Activated naive CD4-positive, alpha-beta T cell (primary cell): ENCODE measurements at places on chromosomes 16 and 17.
A peak's percentile ranks its signal among the peaks of the same experiment; 100 is the strongest.

DNA sequence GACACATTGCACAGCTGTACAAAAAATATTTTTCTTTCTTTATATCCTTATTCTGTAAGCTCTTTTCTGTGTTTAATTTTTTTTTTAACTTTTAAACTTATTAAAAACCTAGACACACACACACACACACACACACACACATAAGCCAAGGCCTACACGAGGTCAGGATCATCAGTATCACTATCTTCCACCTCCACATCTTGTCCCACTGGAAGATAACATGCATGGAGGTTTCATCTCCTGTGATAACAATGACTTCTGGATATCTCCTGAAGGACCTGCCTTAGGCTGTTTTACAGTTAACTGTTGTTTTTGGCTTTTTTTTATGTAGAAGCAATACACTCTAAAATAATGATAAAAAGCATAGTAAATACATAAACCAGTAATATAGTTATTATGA, 71.2 kb downstream of the TNRC6C start:
- no peak for DNase-seq

GRCh38 chr17:57607553-57608120, 137.5 kb downstream of the CCDC182 start:
- DNase-seq, result no peak

DNA sequence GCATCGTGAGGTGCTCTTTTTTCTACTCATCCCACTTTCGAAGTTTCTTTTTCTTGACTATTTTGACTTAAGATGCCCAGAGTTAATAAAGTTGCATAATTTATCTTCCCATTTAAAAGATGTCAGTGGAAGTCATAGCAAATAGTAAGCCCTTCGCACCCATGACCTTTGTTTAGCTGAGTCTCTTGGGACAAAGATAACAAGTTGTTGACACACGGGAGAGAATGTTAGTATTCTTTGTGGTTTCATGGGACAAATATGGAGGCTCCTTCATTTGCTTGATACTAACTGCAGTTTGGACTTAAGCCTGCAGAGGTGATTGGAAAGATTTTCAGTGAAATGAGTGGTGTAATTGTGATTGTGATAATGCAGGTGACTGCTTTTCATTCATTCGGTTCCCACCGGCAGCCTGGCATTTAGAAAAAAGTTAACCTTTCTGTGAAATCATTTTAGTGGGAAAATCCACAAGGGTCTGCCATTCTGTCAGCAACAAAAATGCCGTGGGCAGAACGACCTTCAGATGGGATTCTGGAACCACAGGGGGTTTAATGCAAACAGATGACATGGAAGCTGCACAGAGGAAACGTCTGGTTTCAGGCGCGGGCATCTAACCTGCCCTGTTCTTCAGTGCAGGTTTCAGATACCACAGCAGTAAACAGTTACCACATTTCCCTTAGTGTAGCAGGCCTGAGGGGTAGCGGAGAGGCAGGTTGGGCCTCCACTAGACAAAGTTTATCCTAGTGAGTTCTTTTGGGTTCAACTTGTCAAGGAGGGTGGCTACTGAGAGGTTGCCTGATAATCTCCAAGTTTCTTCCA, 123.0 kb downstream of the RPTOR start:
- DNase-seq, result no peak

DNA sequence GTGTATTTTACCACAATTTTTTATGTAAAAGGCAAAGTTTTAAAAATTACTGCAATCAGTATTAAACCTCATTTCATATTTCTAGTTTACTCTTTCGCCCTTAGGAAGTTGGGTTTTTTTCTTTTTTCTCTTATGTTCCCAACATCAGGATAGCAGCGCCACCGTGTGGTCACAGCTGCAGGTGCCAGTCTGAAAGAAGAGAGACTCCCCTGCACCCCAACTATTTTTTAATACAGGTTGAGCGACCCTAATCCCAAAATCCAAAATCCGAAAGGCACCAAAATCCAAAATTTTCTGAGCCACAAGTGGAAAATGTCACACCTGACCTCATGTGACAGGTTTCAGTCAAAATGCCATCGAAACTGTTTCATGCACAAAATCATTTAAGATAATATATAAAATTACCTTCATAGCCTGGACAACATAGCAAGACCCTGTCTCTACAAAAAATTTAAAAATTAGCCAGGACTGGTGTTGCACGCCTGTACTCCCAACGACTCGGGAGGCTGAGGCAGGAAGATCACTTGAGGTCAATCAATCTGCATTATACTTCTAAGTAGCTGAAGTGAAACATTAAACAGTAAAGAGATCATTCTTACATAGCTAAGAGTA, 21.8 kb upstream of the ASGR2 start:
- peak; percentile 75 for DNase-seq

DNA sequence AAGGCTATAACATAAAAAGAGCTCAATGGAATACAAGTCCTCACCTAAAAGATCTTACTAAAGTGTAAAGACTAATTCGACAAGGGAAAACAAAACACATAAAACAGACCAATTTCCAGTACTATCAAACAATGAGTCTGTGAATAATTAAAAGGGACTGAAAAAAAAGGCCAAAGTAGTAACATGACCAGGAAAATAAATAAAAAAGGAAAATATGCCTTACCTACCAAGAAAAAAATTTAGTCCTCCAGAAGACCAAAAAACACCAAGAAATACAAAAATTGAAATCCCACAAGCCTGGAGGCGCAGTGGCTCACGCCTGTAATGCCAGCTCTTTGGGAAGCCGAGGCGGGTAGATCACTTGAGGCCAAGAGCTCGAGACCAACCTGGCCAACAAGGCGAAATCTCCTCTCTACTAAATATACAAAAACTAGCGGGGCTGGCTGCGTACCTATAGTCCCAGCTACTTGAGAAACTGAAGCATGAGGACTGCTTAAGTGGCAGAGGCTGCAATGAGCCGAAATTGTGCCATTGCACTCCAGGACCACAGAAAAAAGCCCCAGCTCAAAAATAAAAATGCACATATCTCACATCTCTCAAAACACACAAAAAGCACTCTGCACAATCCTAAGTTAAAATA, 60.8 kb downstream of the TEX14 start:
- DNase-seq, result no peak

GRCh38 chr16:49876716-49877129, 20.8 kb upstream of the ZNF423 start:
- no peak for DNase-seq

DNA sequence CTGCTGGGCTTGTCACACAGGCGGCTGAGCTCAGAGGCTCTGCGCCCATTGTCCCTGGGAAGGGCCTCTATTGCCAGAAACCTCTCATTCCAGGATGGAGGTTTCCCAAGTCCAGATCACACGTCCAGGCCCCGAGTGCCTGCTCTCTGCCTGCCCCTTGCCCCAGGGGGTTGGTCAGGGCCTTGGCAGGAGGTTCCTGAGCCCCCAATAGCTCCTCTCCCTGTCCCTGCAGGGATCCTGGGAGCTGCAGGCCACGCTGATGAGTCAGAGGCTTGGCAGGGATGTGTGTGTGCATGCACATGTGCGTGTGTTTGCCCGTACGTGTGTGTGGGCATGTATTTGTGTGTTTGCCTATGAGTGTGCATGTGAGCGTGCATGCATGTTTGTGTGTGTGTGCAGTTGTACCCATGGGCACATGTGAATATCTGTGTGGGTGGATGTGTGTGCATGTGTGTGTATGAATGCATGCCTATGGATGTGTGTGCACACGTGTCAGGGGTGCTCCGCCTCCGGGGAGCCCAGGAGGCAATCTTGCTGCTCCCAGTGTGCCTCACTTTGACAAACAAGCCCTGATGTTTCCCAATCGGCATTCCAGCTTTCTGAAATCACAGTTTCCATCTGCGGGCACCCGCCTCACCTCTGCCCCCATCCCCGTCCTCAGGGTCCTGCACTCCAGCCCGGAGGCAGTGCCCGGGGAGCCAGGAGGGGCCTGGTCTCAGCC, 98.4 kb upstream of the GSE1 start:
- DNase-seq, result no peak

DNA sequence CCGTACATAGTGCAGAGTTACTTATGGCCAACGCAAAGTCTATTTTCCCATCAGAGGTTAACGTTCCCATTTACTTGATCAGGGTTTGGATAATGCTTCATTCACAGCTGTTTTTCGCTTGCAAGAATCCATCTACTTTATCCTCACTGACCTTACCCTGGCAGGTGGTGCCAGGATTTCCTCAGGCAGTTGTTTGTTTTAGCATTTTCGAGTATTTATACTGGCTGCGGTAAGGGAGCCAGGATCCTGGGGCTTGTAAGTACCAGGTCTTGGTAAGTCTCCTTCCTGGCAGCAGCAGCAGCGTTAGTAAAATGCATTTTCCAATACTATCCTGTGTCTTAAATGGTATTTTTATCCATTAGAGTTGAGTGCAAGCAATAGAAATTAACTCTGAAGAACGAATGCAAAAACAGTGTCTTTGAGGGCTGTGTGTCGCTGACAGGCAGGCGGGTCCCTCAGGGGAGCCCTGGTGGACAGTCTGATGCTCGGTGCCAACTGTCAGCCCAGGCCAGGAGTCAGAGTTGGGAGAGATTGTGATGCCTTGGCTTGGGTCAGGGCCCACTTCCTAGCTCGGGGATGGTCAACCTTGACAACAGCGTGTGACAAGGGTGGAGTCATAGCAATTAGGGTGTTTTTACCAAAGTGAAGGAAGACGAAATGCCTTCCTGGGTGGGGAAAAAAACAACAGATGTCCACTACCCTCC, 92.4 kb upstream of the HSBP1 start:
- DNase-seq, result no peak

- DNase-seq, result no peak
These were observed 36.8 kb downstream of the ADCY7 start for GRCh38 chr16:50303041-50303604.

DNA sequence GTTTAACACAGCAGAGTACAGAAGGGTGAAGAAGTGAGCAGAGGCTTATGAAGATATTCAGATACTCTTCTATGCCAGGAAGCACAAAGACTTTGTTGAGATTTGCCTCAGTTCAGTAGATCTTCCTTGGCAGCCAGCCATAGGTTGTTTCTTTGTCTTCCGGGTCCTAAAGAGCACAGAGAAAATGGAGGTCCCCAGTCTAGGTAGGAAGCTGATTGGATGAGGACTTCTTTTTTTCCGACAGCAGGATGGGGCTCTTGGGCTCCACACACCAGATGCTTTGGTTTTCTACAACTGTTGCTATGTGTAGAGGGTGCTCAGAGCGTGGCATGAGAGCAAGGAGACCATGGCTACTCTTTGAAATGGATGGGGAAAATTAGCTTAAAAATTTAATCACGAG, 8.3 kb upstream of the CDC6 start:
- no peak for DNase-seq

DNA sequence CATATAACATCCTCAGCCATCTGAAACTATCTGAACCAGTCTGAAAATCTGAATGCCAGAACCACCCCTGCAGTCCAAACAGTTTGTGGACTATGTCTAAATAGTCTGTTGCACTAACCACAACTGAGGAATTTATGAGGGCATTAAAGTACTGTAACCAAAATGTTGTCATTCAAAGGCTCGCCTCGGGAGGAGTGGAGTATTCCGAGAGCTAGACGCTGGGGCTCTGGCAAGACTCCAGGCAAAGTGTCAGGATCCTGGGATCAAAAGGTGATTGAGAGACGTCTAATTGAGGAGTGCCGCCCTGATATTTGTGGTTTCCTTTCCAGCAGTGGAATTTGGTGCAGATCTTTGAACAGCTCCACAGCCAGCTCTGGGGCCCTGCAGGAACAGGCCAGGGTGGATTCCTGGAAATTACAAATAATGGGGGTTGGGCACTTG, 142.9 kb upstream of the MYOCD start:
- DNase-seq, result no peak

GRCh38 chr17:6713130-6713917, at the start of gene SLC13A5:
SLC13A5 (minus strand) TSS chr17:6713369; CDS start chr17:6713333, 36 bp downstream.
- DNase-seq, result no peak

- no peak for DNase-seq
These were observed 55.3 kb downstream of the SKAP1 start for GRCh38 chr17:48374650-48375230.

DNA sequence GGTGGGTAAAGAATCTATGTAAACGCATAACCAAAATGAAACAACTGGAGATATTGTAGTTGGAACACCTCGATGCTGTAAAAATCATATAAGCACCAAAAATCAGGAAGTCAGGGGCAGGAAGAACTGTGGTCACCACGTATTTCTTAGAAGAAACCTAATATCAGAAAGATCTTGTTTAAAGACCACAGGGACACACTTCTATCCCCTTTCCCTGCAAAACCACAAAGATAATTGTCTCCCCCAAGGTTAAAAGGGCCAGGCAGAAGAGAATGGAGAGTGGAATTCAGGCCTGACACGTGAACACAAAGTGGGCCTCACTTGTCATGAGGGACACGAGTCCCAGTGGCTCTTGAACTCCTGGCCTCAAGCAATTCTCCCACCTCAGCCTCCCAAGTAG, 68.1 kb downstream of the GSG1L start:
- no peak for DNase-seq

GRCh38 chr17:4480929-4481898, 17.5 kb upstream of the SPNS2 start:
- peak; percentile 22 for DNase-seq
